ENCODE measurements at places on chromosomes 5 and 9.

- DNase-seq, result no peak
Observed at GRCh38 chr5:40292006-40292405, 387.7 kb upstream of the PTGER4 start.

GRCh38 chr5:175695161-175696126, 37.6 kb downstream of the HRH2 start:
- DNase-seq, result no peak

- DNase-seq, result no peak
Observed at GRCh38 chr9:129580211-129580915, 40.5 kb downstream of the C9orf50 start.

GRCh38 chr5:94983861-94984535, 300.9 kb downstream of the MCTP1 start:
- no peak for DNase-seq

DNA sequence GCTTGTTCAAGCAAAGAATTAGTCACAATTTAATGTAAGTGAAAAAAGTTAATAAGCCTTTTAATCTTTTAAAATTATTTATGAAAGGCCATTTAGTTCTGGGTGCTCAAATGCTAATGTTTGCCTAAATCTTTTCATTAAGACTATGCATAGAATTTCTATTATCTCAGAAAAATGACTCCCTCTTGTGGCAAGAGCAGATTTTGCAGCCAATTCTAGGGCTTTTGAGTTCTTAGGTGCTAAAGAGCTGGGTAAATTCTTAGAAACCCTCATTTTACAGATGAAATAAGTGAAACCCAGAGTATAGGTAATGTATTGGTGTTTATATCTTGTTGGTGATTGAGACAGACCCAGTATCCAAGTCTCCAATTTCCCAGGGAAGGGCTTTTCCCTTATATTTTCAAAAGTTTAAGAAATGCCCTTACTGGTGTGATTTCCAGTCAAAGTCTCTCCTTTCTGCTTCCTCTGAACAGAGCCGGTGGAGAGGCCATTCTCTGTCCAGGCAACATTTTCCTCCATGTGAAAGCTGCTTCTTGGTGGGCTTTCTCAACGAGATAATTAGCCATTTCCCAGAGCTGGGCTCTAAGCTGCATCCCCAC, 24.1 kb upstream of the PCSK5 start:
- DNase-seq, result peak; percentile 55

GRCh38 chr9:17810728-17811571, 232.1 kb downstream of the SH3GL2 start:
- DNase-seq, result peak; percentile 68

DNA sequence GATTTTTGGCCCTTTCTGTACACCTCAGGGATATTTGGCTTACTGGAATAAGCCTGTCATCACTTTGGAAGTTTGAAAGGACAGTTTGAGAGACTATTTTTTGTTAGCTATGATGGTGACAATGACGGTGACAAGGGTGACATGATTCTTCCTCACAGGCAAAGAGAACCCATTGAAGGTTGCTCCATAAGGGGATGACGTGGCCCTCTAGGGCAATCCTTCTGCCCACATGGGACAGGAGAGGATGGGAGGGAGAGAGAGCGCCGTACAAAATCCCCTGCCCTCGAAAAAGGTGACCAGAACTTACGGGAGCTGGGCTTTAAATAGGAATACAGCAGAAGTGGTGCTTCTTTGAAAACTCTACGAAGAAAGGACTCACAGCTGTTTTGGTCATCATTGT, 22.6 kb downstream of the HRH2 start:
- DNase-seq, result no peak

DNA sequence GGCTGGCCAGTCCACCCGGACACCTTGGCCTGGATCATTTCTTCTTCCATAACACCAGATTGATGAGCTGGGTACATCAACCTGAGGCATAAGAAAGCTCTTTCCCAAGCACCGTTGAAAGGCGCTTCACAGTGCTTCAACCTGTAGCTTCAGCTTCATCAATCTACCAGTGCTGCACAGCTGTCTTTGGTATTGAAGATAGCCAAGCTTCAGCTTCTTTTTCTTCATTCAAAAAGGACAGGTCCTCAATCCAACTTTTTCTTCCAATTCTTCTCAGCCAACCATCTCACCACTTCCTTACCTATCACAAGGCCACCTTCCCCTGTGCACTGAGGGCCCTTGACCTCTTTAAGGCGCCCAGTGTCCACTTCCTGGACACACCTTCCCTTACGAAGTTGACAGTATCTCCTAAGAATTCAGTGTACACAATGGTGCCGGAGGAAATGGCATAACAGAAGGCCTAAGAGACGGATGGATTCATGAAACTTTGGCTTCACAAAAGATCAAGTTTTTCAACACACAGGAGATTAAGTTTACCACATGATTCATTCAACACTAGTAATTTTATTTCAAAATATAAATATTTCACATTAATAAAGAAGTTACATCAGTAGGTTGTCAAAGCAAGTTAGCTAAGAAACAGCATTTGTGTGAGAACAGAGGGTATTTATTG, 1.4 kb upstream of the CTNNAL1 start:
- no peak for DNase-seq

DNA sequence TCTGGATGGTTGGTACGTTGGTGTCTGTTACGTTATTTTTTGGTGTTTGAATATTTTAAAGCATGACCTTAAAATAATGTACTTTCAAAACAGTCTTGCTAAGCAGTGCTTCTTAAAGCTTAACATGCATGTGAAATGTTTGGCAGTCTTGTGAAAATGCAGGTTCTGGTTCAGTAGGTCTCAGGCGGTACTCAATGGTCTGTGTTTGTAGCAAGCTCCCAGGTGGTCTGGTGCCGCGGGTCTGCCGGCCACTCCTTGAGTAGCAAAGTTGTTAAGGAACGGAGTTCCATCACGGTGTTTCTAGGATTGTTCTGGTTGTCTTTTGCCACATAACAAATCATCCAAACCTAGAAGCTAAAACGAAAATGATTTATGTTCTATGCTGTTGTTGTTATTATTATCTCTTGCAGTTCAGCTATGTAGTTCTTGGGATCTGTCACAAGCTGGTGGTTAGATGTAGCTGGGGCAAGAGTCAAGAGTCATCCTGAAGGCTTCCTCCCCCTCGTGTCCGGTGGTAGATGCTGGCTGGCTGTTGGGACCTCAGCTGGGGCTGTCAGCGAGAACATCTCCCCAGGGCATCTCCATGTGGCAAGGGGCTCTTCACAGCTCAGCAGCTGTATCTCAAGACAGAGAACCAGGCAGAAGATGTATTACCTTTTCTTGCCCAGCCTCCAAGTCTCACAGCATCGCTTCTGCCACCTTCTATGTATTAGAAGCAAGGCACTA, 186.8 kb downstream of the PALM2AKAP2 start:
- DNase-seq, result no peak

- no peak for DNase-seq
Observed at GRCh38 chr9:135589596-135590485, 28.3 kb downstream of the PAEP start.

- no peak for DNase-seq
Observed at GRCh38 chr5:27048510-27048909, 10.1 kb upstream of the CDH9 start.

DNA sequence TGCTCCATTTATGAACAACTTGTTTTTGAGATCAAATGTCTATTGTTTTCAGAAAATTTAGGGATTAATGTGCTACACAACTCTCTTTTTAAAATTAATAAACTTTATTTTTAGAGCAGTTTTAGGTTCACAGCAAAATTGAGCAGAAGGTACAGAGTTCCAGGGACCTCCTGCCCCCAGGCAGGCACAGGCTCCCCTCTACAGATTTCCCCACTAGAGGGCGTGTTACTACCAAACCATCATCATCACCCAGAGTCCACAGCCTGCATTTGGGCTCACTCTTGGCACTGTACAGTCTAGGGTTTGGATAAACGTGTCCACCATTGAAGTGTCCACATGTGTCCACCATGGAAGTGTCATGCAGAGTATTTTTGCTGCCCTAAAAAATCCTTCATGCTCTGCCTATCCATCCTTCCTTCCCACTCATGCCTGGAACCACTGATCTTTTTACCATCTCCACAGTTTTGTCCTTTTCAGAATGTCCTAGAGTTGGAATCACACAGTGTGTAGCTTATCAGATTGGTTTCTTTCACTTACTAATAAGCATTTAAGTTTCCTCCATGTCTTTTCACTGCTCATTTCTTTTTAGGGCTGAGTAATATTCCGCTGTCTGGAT, 61.7 kb downstream of the MRPL36 start:
- DNase-seq, result no peak

DNA sequence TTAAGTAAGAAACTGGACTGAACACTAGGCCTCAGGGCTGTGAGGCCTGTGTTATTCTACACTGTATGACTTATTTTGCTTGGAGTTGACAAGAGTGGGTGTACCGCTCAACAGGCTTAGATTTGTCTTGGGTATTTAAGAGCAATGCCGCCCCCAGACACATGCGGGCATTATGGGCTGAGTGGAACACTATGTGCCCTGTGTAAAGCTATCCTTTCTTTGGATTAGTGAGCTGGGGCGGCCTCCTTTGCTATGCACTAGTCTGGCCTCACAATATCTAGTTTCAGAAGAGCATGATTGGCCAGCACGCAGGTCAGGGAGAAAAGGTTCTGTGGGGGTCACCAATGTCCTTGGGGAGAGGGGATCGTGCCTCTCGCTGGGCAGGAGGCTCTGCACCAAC, 206.3 kb upstream of the GDNF start:
- no peak for DNase-seq

DNA sequence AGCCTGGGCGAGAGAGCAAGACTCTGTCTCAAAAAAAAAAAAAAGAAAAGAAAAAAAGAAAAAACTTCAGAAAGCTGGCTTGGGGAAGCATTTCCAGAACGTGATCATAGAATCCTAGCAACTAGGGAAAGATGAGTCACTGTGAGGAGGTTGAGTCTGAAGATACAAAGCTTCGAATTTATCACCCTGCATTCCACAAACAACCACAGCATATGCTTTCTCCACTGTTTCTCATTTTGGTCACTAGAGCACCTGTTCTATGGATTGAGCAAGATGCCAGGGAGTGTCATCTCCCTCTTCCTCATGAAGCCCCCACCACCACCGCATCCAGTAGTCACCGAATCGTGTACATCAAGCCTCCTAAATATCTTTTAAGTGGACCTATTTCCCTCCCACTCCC, 37.9 kb downstream of the SEMA5A start:
- no peak for DNase-seq

DNA sequence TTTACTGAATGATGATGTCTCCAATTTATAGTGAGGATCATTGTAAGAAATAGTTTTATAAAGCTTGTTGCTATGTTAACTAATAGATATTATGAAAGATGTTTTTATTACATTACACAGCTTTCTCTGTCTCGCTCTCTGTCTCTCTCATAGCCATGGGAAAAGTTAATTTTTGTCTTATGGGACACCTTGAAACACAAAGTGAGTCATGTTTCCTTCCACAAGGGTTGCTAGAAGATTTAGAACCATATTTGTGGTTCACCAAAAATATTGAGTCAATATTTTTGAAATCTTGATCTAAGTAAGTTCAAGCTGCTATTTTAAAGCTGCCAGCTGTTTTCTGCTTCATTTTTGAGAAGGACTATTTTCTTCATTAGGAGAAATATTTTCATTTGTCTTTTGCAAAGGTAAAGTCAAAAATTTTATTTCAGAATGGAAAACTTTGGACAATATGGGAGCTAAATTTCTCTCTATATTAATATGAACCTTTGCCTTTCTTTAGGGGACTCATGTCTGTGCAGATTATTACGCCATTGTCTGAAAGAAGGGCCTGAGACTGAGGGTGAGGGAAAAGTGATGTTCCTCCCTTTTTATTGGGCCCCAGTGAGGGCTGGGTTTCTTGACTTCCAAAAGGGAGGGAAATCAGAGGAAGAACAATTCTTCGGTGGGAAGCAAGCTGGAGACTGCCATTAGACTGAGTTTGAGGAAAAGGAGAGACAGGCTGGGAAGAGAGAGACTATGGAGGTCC, 87.9 kb upstream of the SLC24A2 start:
- DNase-seq, result no peak

- no peak for DNase-seq
Observed at GRCh38 chr5:154588091-154588774, 110.2 kb upstream of the HAND1 start.

DNA sequence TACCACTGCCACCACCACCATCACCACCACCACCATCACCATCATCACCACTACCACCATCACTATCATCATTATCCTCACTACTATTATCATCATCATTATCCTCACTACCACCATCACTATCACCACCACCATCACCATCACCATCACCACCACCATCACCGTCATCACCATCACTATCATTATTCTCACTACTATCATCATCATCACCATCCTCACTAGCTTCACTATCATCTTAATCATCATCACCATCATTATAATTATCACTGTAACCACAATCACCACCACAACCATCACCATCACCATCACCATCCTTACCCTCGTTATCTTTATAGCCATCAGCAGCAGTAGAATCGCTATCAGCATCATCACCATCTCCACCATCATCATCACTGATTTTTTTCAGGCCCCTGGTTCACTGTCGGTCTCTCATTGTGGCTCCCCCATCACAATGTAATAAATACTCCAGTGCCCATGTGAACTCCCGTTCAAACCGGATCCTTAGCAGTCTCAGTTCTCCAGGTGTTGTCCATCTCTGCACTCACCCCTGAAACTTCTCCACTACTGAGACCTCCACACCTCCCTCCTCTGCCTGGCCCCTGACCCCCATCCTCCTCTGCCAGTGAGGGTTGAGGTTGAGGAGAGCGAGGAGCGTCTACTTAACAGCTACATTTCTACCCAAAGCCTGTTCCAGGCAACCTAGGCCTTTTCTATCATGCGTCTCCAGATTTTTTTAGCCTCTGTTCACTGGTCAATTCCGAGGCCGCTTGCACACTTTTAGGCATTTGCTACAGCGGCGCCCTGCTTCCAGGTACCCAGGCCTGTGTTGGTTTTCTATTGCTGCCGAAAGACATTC, 238.2 kb downstream of the PBX3 start:
- no peak for DNase-seq

DNA sequence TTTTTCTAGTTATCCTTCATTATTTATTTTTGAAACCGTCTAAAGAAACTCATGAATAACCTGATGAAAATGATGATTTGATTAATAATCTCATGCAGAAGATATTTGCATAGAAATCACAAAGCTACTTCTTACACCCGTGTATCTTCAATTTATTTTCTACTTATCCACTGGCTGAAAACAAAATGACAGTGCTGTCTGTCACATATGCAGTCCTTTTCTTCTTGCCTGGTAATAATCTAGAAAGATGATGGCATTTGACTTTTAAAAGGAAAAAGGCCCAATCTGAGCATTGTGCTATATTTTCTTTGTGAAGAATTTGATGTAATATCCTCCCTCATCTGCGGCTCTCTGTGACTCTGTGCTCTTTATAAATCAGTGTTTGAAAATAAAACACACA, 253.3 kb downstream of the PRR16 start:
- DNase-seq, result no peak

- peak; percentile 8 for DNase-seq
Observed at GRCh38 chr5:11903121-11903613, 1.1 kb downstream of the CTNND2 start.

GRCh38 chr5:115428676-115429075, 115.9 kb downstream of the FEM1C start:
- no peak for DNase-seq

- no peak for DNase-seq
Observed at GRCh38 chr5:136089791-136090190, 42.9 kb upstream of the SMAD5 start.

GRCh38 chr5:142016556-142016955, 3.7 kb upstream of the GNPDA1 start:
- no peak for DNase-seq

- peak; percentile 59 for DNase-seq
Observed at GRCh38 chr9:129334105-129334935, 156.3 kb upstream of the IER5L start.

GRCh38 chr5:82425591-82425990, 147.4 kb upstream of the RPS23 start:
- DNase-seq, result no peak

- no peak for DNase-seq
Observed at GRCh38 chr9:138067613-138068367, 190.2 kb downstream of the CACNA1B start.
